ENCODE measurements at places on chromosomes 5 and 9.

GRCh38 chr9:126694206-126695081 is 80.7 kb downstream of the LMX1B start:
- no peak for DNase-seq

- no peak for DNase-seq
These were observed 286.1 kb downstream of the IRX2 start for GRCh38 chr5:2465383-2465782.

DNA sequence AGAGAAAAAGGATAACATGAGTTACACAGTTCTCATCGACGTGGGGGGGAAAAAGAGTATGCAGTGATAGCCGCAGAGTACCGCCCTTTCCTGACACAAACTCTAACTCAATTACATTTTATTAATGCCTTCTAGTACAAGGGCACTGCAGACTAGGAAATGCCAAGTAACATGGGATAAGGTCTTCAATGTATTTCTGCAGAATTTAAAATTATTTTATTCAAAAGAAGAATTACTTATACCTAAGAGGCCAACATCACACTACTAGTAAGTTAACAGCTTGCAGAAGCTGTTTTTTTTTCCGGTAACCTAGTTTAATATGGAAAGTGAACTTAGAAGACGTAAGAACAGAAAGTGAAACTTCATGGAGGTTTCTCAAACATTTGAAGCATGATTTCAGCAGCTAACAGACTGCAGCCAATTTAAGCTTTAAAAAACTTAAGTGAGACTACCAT is 3.9 kb downstream of the SETX start:
- DNase-seq: no peak

GRCh38 chr9:112711050-112711689 is 6.7 kb downstream of the INIP start:
- DNase-seq: peak; percentile 58

GRCh38 chr9:87685871-87686519 is 39.9 kb upstream of the CTSL start:
- no peak for DNase-seq

DNA sequence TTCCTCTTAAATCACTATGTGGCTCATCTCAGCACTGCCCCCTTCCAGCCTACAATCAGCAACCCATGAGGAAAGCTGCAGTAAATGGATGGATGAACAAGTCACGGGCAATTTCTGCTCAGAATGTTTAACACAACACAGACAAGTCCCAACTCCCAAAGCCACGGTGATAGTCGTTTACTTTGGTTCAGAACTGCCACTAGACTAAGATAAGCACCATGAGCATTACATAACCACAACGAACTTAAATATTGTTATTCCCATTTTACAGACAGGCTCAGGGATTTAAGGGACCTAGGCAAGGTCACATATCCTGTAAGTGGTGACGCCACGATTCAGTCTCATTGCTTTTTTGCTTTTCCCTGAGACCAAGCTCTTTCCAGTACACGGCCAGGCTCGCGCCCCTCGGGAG is 2.0 kb upstream of the SMIM27 start:
- no peak for DNase-seq

DNA sequence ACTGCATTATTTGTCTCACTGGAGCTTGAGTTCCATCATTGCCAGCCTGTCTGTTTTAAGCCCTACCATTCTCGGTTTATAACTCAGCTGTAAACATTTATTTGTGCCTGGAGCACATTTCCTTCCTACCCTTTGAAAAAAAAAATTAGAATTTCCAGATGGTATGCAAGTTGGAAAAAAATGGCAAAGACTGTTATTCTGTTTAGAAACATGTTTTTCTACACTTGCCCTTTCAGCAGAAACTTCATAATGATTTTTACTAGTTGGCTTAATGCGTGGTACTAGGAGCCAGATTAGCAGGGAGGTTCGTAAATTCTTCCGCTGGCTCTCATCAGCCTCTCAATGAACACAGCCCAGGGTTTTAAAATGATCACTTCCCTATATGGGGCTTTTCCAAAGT is 238.8 kb upstream of the WWC1 start:
- DNase-seq: no peak
